ENCODE measurements at places on chromosomes 13 and 19.
A peak's percentile ranks its signal among the peaks of the same experiment; 100 is the strongest.

- DNase-seq, result no peak
Observed at GRCh38 chr13:21884299-21884909, 213.5 kb downstream of the FGF9 start.

- no peak for DNase-seq
Observed at GRCh38 chr19:768424-768823, 17.5 kb downstream of the MISP start.

- DNase-seq, result no peak
Observed at GRCh38 chr13:106835477-106835876, 267.5 kb upstream of the ARGLU1 start.

- DNase-seq, result no peak
Observed at GRCh38 chr19:36089847-36090246, 21.1 kb upstream of the OVOL3 start.

- DNase-seq, result peak; percentile 24
Observed at GRCh38 chr19:34172661-34173192, 423 bp downstream of the LSM14A start.

DNA sequence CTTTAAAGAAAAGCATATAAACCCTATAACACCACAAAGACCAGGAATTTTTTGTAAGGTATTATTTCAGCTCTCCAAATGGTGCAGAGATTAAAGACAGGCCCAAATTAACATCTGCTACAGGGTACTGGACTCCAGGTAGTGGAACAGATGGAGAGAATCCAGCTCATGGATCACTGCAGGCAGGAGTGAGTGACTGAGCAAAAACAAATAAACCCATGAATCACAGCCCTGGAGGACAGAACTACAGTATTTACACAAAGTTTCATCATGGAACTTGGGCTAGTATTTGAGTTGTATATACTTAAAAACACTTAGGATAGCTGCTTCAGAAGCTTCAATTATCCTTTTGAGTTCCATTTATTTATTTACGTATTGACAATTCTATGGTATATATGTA is 132.8 kb upstream of the SPRY2 start:
- no peak for DNase-seq
